ENCODE measurements at places on chromosomes 3 and 15.

DNA sequence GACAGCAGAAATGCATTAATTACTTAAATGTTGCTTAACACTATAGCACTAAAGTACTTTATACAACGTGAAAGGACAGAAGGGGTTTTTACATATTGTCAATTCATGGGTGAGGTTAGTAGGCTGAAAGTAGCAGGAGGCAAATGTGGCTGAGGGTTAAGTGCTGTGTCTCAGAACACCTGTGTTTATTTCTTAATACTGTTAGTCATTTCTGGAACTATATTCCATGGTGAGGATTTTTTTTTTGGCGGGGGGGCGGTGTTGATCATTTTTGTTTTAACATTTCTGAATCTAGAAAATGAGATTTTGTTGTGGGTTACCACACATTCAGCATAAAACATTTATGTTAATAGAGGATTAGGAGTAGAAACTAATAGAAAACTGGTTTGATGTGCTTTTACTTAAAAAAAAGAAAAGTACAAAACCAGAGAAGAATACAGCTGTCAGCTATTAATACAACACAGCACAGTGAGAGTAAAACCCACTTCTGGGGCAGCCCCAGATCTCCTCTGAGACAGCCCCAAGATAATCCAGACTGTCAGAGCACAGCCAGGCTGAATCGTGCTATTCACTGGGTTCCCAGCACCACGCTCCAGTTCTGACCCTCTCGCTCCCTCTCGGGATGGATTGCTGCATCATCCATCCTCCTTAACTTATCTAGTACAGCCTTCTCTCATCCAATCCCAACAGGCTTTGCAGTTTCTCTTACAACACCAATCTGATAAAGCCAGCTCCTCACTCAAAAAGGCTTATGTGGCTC is 307.7 kb downstream of the TUSC7 start:
- no peak for DNase-seq

GRCh38 chr3:46464326-46465195 is at the start of gene LTF:
Gene LTF, minus strand, starts transcription at chr3:46464905. Its CDS starts 38 bp downstream, at chr3:46464867.
- no peak for DNase-seq

DNA sequence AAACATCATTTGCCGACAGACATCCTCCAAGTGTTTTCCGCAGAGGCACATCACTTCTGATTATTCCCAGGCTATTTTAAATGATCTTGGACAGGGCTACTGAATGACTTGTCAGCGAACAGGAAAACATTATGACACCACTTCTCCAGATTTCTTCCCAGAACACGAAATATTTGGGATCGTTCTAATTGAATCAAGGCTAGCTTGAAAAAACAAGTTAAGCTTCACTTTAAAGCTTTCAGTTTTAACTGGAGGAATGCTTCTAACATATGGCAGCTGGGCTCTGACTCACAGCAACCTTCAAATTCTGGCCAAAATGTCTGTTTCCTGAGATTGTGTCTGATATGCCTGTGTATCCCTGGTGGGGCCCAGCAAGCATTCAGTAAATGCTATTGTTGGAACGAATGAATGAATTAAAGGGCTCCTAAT is 127.0 kb upstream of the ICE2 start:
- DNase-seq: no peak

GRCh38 chr3:177906578-177907229 is 629.5 kb upstream of the KCNMB2 start:
- DNase-seq: no peak

DNA sequence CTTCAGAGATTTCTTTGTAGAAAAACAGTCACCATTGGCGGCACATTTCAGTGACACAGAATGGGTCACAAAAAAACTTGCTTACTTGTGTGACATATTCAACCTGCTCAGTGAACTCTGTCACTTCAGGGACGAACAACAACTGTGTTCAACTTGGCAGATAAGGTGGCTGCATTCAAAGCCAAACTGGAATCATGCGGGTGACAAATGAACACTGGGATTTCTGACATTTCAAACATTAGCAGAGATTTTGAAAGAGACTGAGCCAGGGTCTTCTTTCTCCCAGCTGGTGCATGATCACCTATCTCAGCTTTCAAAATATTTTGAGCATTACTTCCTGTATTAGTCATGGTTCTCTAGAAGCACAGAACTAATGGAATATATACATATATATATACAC is 1.9 kb upstream of the EID1 start:
- DNase-seq: no peak

GRCh38 chr3:98086873-98087272 is at the start of gene OR5AC2:
Gene OR5AC2, plus strand, starts transcription at chr3:98087173. Its CDS starts 0 bp downstream, at chr3:98087173.
- no peak for DNase-seq

DNA sequence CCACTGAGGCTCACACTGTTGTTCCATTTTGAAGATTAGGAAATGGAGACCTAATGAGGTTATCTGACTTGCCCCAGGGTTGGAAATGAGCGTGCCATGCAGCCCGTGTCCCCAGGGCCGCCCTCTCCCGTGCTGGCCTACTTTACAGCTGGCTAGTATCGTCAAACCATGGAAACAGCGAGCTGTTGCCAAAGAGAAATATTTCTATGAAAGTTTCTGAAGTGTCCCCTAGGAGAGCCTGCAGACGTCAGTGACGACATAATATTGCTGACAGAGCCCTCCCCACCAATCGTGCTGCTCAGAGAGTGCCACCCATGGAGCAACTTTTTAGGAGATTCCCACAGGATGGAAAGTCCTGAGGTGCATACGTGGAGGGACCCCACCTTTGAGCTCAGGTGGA is 11.2 kb upstream of the FAM174B start:
- DNase-seq: no peak

GRCh38 chr15:90603893-90604292 is 74.2 kb downstream of the CRTC3 start:
- DNase-seq: peak; percentile 43

DNA sequence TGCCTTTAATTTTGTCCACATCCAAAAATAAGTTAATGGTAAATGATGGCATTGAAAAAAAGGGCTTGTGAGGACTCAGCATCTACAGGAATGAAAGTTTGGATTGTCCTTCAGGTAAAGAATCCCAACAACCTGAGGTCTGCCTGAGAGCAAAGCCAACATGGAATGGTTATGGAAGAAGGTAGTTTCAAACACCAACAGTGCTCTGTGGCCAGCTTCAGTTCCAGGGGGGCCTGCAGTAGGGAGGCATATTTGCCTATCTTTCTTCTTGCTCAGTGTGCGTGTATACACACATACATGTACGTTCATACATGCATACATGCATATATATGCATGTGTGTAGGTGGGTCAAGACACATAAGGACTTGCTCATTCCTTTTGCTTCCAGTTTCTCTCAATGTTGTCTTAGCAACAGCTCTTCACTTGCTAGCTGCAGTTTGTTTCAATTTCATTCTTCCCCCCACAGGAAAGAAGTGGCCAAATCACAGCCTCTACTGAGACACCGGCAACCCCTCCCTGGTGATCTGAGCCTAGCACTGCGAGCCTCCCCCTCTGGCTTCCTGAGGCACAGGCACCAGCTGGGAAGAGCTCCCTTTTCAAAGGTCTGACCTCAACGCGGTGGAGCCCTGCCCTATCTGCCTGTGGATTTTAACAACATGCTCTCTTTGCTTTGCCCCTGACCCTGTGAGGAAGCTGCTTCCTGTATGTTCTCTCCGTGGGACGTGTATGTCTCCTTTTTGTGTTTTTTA is 146.2 kb downstream of the KLF13 start:
- DNase-seq: peak; percentile 39

- DNase-seq: no peak
Measured at GRCh38 chr3:120169407-120169806, 75.2 kb upstream of the GSK3B start.

GRCh38 chr3:22684739-22685138 is 518.4 kb upstream of the UBE2E2 start:
- DNase-seq: no peak

DNA sequence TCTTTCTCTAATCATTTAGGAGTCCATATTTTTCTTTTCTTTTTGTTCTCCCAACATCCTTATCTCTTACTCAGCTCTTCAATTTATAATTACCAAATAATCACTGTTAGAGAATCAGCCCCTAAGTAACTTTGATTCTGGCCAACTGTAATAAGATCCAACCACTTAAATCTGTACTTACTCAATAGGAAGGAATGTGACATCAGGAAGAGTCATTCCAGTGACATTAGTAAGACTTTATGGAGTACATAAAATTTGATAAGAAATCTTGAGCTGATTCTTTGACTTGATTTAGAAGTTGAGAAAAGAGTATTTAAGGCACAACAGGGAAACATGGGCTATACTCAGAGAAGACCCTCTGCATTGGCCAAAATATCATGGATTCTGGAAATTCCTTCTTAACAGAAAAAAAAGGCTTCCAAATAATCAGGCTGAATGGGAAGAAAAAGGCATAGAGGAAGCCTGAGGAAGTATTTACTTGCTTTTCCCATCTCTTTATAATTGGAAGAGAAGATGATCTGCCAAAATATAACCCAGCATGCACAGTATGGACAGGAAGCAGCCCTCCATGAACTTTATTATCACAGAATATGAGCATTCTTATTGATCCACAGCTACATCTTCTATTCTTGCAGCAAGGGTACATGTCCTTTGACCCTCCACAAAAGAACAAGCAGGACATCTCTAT is 289.7 kb upstream of the TPRG1 start:
- no peak for DNase-seq

DNA sequence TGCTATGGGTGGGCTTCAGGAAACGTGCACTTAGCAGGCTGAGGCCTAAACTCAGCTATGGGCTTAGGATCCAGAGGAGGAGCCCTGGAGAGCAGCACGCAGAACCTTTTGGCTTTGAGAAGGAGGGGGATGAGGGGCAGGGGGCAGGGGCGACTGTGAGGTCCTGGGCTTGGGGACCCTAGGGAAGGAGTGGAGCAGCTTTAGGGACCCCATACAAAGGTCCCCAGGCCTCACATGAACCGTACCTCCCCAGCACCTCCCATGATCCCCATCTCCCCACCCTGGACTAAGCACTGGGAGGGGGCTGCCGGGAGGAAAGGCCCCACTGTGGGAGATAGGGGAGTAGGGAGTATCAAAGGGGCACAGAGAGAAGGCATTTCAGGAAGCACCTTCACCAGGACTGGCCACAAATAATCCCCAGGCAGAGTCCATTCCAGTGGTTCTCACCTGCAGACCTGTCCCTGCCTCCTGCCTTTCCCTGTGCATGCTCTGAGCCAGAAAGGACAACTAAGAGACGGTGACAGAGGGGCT is 62.0 kb upstream of the KLF13 start:
- no peak for DNase-seq

- peak; percentile 93 for DNase-seq
Measured at GRCh38 chr15:89441295-89441812, 55.0 kb downstream of the RHCG start.

DNA sequence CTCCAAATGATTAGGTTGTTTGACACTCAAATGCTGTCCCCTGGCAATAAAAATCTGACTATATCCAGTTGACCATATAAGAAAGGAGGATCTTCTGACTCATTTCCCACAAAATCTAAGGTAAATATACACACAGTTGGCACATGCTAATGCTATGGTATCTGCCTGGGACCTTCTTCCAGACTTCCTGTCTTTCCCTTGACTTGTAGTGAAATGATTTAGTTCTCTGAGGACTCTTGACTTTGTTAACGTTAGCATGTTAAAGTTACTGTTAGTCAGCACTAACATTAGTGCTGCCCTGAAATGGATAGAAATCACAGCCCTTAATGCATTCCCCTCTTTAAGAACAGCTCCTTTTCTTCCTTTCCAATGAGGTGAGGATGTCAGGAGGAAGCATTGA is 124.3 kb upstream of the LSAMP start:
- no peak for DNase-seq

DNA sequence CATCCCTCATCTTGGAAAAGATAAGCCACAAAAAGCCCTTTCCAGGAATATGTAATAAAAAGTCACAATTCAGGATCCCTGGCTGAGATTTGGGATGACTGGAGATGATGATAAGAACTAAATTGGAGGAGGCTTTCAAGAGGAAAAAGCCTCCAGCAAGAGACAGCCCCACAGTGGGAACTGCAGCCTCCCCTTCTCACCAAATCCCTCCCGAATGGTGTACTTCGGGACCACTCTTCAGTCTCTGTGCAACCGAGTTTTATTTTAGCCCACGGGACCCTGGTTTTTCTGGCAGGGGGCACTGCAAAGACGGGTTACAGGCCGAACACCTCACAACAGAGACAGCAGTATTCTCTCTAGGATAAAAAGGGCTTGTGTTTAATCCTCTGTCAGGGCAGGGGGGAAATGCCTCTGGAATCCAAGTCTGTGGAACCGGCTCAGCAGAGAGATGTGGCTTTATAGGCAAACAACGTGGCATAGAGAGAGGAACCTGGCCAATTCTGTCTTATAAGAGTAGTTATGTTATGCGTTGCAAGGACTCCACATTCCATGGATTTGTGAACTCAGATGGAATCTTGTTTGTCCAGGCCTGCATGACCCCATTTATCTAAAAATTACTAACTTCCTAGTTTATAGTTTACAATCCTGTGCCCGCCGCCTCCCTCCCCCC is 1.2 kb upstream of the LMCD1 start:
- no peak for DNase-seq

- no peak for DNase-seq
Measured at GRCh38 chr15:55407498-55408011, 604 bp downstream of the CCPG1 start.

DNA sequence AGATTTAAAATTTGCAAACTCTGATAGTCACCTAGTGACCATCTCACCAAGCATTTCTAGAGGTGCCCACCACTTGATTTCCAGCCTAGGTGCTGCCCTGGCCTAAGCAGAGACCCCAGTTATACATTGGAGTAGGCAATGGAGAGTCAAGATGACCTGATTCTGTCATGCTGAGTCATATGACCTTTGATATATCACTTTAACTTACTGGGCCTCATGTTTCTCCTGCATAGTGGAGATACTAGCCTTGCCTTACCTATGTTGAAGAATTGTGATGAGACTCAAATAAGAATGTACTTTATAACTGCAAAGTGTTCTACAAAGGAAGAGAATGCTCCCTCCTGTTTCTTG is 75.5 kb upstream of the XCR1 start:
- DNase-seq: no peak

- DNase-seq: no peak
Measured at GRCh38 chr3:136189043-136189442, 7.1 kb downstream of the MSL2 start.

DNA sequence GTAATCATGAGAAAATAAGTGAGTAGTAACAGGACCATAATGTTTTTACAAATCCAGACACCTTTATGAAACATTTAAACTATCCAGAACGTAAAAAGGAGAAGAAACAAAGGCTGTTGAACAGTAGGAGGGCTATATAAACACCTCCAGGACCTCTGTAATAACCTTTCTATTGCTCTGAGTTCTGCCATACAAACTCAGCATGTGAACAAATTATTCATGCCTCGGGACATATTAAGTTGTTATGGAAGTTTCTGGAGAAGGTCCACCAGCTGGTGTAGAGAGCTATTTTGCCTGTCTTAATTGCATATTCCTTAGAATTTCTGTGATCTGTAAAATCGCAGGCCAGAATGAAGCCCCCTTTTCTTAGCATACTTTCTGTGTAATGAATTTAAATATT is 256.3 kb downstream of the UBE2E2 start:
- no peak for DNase-seq

- no peak for DNase-seq
Measured at GRCh38 chr3:74121761-74122160, 492.7 kb downstream of the CNTN3 start.

Measured in OCI-LY7 (cell line).